ENCODE measurements at places on chromosomes 11 and 22.

- DNase-seq: peak; percentile 64
Measured at GRCh38 chr11:69155302-69156234, at the start of gene SMIM38. Gene SMIM38 (plus strand): TSS chr11:69155935. CDS start chr11:69157847, 1,912 bp downstream.

DNA sequence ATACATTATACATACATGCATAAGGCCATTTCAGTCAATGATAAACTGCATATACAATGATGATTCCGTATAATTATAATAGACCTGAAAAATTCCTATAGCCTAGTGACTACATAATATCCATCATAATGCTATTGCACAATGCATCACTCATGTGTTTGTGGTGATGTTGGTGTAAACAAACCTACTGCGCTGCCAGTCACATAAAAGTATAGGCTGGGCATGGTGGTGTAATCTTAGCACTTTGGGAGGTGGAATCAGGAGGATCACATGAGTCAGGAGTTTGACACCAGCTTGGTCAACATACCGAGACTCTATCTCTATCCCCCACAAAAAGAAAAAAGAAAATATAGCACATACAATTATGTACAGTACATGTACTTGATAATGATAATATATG is 163.7 kb upstream of the DDI1 start:
- no peak for DNase-seq

DNA sequence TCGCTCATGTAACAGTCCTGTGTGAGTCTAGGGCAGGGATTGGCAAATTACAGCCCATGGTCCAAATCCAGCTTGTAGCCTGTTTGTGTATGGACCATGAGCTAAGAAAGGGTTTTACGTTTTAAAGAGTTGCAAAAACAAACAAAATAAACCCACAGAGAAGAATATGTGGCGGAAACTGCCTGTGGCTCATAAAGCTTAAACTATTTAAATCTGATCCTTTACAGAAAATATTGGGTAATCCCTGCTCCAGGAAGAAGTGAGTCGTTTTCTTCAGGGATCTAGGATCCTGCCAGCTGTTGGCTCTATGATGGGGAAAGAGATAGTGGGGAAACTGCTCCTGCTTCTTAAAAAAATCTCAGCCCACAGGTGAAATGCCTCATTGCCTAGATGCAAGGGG is 3.4 kb upstream of the OR6Q1 start:
- DNase-seq: no peak

- no peak for DNase-seq
Measured at GRCh38 chr11:86615487-86615886, 56.9 kb downstream of the ME3 start.

GRCh38 chr22:38925571-38926041 is 31.8 kb upstream of the APOBEC3A start:
- no peak for DNase-seq

- DNase-seq: no peak
Measured at GRCh38 chr11:113176599-113177360, 137.6 kb upstream of the TTC12 start.

- DNase-seq: no peak
Measured at GRCh38 chr11:18836417-18836816, 44.8 kb upstream of the PTPN5 start.

GRCh38 chr11:57098191-57098590 is 83.6 kb upstream of the LRRC55 start:
- no peak for DNase-seq

- DNase-seq: no peak
Measured at GRCh38 chr22:50143096-50143495, 27.4 kb upstream of the PANX2 start.

GRCh38 chr11:119880143-119880542 is 151.1 kb upstream of the NECTIN1 start:
- no peak for DNase-seq

DNA sequence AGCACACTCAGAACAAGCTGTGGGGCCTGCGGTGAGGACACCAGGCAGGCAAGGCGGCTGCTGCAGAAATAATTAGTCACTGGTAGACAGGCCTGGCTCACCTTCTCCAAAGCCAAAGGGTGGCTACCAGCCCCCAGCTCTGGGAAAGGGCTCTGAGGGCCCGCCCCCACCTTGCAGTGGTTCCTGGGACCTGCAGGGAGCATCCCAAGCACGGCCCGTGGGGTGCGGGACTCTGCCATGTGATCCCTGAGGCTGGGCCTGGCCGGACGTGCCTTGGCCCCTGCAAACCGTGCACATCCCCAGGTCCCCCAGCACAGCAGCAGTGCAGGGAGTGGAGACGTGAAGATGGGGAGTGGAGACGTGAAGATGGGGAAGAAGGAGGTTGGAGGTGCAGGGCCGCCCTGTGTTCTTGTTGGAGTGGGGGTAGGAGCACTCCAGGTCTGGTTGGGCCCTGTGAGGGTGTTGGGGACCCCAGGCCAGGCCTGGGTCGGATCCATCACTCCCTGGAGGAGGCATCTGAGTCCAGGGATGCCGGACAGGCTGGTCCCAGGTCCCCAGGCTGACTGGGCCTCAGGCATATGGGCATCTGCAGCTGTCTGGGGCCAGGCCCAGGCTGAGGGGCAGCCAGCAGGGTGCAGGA is 41.9 kb downstream of the RTN4R start:
- DNase-seq: no peak

DNA sequence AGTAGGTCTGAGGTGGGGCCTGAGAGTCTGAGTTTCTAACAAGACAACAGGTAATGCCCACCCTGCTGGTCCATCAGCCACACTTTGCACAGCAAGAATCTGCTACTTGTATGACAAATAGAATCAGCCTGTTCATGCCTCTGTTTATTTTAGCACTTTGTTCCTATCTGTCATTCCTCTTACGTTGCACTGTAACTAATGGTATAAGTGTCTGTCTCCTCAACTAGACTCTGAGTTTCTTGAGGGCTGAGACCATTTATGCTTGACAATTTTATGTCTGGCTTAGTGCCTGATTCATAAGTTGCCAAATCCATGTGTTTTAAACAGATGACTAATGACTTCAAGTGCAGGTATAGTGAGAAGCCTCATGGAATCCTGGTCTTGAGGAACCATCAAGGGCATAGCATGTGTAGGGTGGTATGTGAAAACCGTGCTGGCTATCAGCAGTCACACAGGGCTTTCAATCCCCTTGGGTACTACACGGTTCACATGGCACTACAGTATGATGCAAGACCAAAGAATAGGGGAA is 209.7 kb downstream of the C11orf91 start:
- no peak for DNase-seq

- no peak for DNase-seq
Measured at GRCh38 chr11:65274735-65275682, 13.2 kb downstream of the POLA2 start.

DNA sequence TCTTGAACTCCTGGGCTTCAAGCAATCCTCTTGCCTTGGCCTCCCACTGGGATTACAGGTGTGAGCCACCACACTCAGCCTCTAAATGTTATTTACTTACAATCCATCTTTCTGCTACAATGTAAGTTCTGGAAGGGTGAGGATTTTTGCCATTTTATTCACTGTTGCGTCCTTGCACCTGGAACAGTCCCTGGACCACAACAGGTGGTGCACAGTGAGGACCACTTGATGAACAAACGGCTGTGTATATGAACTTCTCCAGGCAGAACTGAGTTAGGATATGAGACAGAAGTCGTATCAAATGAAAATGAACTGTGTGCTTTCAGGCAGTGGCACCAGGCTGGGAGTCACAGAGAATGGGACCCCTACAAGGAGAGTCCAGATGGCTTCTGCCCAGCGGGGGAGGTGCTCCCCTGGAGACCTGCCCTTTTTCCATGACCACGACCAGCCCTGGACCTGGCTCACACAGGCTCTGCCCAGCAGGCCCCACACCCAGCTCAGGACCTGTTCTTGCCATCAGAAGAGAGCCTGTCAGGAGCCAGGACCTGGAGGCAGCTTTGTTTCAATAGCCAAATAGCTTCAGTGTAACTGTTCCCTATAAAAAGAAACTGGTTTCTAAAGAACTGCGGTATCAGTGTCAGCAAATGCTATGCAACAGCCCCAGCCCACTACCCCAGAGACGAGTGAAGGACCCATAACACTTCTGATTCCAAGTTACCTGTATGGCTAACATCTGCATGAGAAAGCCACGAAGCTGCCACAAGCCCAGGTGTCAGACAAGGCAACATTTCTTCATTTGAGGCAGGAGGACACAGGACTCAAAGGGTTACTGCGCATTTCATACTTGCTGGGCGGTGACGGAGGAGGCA is 104.9 kb downstream of the MICAL3 start:
- no peak for DNase-seq

DNA sequence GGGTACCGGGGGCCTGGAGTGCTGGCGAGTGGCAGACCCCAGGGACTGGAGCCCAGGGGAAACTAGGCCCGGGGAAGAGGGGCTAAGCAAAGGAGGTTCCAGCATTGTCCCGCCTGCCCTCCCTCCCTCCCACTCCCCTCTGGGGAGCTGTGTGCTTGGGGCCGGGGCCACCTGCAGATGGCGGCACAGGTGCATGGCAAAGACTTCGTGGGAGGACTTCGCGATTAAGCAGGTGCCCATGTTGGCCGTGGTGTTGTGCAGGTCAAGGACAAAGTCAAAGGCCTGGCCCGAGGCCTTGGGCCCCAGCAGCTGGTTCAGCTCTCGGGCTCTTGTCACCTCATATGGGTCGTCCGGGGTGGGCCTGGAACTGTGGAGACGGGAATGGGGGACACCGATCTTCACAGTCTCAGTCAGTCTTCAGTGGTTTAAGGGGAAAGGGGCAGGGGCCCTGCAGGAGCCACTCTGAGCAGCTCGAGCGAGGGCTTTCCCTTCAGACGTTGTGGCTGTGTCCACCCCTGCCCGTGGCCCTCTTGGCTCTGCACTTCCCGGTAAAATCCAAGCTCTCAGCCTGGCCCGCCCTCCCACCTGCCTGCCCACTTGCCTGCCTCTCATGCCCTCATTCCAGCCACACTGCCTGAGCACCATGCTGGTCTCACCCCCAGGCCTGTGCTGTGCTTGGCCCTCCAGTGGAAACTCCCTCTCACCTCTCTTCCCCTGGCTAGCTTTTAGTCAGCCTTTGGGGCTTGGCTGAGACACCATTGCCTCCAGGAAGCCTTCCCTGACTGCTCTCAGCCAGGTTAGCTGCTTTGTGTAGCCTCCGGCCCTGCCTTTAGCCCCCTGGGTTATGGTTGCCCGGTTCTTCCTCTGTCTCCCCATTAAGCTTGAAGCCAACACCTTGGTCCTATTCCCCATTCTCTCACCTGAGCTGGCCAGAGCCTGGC is 4.7 kb downstream of the ACY3 start:
- peak; percentile 52 for DNase-seq

GRCh38 chr11:120375076-120375475 is 38.9 kb downstream of the ARHGEF12 start:
- no peak for DNase-seq

- peak; percentile 13 for DNase-seq
Measured at GRCh38 chr22:25494774-25495173, 69.7 kb upstream of the GRK3 start.

GRCh38 chr11:12285811-12286222 is 91.6 kb upstream of the PARVA start:
- no peak for DNase-seq

GRCh38 chr11:93740031-93740729 is 1.1 kb downstream of the TAF1D start:
- peak; percentile 59 for DNase-seq

DNA sequence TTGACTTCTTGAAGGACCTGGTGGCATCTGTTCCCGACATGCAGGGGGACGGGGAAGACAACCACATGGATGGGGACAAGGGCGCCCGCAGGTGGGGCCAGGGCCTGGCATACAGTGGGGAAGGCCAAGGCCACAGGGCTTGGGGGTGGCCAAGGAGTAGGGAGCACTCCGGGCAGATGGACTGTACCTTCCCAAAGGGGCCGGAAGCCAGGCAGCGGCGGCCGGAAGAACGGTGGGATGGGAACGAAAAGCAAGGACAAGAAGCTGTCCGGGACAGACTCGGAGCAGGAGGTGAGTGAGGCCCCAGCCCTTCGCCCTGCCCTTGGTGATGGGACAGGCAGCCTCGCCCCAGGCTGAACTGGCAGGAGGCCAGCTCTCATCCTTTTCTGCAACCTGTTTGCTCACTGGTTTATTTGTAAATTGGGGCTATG is 1.2 kb downstream of the DRAP1 start:
- no peak for DNase-seq

GRCh38 chr11:8927233-8927632 is 5.5 kb downstream of the C11orf16 start:
- no peak for DNase-seq

DNA sequence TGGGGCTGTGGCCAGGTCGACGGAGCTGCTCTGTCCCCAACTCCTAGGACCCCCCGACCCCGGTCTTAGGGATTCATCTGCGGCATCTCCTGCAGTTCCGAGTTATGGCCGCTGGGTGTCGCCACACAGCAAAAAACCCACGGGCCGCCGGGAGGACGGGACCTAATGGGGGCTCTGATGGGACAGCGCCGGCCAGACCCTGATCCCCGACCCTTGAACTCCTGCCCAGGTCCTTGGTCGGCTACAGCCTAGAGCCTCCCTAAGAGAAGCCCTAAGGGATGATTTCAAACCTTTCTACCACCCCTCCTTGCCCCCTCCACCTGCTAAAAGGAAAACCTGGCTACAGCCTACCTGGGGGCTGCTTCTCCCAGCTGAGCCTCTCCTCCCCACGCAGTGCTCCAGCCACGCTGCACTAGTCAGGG is 30.8 kb upstream of the LRRC10B start:
- peak; percentile 32 for DNase-seq

DNA sequence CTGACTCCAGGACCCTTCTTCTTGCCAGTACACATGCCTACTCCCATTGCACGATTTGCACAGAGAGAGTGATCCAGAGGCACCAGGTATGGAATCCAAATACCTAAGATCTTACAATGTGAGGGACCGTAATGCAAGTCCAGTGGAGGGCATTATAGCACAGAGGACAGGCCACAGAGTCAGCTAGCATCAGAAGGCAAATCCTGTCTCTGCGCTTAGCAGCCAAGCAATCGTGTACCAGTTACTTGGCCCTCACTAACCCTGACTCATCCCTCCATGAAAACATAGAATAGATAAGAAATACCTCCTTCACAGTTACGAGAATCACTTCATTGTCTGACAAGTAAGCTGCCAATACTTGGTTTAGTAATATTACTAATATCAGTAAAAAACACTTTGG is 69.7 kb upstream of the SLC6A5 start:
- no peak for DNase-seq

GRCh38 chr22:17664414-17665055 is 26.0 kb downstream of the BCL2L13 start:
- no peak for DNase-seq

DNA sequence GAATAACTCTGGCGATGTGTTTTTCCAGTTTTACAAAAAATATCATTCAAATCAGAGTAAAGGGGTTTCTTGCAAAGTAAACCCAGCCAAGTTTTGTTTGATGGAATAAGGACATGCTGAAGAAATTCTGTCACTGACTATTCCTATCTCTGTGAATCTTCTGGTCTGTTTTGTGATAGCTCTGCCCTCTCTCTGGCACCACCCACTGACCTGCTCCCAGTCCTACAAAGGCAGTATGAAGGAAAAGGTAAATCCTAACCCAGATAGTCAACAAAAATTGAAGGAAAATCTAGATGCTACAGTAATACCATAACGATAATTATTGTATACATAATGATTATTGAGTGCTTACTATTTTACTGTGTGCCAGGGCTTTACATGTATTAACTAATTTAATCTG is 76.3 kb upstream of the TP53AIP1 start:
- no peak for DNase-seq
